ENCODE measurements at places on chromosomes 12 and 14. TPM values are rescaled to one million over a fixed set of nuclear protein-coding genes. Genes with fewer than 3 reads are reported as not detected.

DNA sequence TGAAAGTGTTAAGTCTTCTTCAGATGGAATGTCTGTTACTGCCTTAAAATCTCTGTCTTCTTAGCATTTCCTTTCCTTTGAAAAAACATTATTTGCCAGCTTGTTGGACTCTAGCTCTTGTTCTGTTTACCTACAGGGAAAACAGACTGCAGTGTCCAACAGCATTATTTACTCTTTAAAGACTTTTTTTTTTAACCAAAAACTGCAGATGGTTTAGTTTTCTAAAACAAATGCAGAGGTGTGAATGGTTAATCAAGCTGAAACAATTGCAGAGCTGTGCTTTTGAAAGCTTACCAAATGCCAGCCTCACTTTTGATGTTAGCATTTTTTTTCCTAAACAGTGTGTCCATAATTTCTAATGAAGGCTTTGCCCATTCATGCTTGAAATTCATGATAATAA is 323.3 kb downstream of the TMEM117 start:
- H3K4me1 ChIP-seq = no peaks in the 10 kb centered on the region
- DNase-seq = no peak
- H3K4me3 ChIP-seq = no peak overlapping the region

ADAM21 gene
- not detected for total RNA-seq

- DNase-seq = no peak
- peaks cover 11% of the 10 kb centered on the region for H3K4me1 ChIP-seq
- H3K36me3 ChIP-seq = no peaks in the 10 kb centered on the region
- no peak overlapping the region for H3K4me3 ChIP-seq
- H3K27ac ChIP-seq = no peak overlapping the region
- H3K27me3 ChIP-seq = no peaks in the 10 kb centered on the region
These were observed 6.3 kb upstream of the ATG14 start for GRCh38 chr14:55417955-55418354.

DNAJC22 gene
- total RNA-seq = 4.7 TPM

DNA sequence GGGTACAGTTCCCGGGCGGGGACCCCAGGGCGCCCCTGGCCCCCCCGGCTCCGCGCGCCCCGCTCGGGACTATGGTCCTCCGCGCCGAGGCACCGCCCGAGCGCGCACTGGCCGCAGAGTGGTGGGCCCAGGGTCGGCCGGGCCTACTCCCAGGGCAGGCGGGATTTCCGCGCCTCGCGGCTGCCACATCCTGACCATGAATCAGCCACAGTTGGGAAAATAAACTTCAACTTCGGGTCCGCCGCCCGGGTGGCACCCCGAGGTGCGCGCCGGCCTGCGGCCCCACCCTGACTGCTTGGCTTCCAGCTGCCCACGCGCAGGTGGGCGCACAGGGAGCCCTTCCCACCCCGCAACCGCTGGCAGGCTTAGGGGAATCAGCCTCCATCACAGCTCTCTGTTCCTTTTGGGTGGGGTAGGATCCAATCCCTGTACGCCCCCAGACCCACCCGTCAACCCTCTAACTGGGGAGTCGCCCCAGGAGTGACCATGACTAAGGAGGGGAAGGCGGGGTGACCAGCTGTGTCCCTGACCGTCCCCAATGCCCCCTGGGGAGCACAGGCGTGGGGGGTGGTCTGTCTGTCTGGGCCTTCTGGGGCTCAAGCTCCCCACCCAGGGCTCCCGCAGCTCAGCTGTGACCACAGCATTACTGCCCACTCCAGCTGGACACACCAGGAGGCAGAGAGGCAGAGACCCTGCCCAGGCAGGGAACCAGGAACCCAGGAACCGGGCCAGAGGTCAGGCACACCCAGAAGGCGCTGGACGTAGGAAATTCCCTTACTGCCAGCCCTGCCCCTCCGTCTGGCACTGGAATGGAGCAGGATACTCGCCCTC is 678 bp downstream of the INF2 start:
- H3K27me3 ChIP-seq = no peaks in the 10 kb centered on the region
- H3K4me1 ChIP-seq = peaks cover 36% of the 10 kb centered on the region
- peak overlapping the region; percentile 76 for H3K4me3 ChIP-seq
- no peak for DNase-seq
- H3K36me3 ChIP-seq = no peaks in the 10 kb centered on the region

- peaks cover 28% of the 10 kb centered on the region for H3K36me3 ChIP-seq
- no peak for DNase-seq
- no peak overlapping the region for H3K27ac ChIP-seq
- no peaks in the 10 kb centered on the region for H3K27me3 ChIP-seq
- no peak overlapping the region for H3K4me3 ChIP-seq
These were observed 55.0 kb downstream of the KDM5A start for GRCh38 chr12:334125-334524.

GRCh38 chr14:46368275-46368674 is 283.3 kb downstream of the RPL10L start:
- H3K4me1 ChIP-seq = no peaks in the 10 kb centered on the region
- no peaks in the 10 kb centered on the region for H3K27me3 ChIP-seq
- no peaks in the 10 kb centered on the region for H3K36me3 ChIP-seq
- H3K27ac ChIP-seq = no peak overlapping the region
- no peak for DNase-seq

TMPRSS12 gene
- total RNA-seq = not detected

MAPKAPK5 gene
- total RNA-seq = 64.7 TPM

ITGB7 gene
- 3.3 TPM for total RNA-seq
